ENCODE measurements at places on chromosomes 6 and 20. TPM values are rescaled to one million over a fixed set of nuclear protein-coding genes. Genes with fewer than 3 reads are reported as not detected.

GRCh38 chr6:169365567-169366257 is 112.1 kb upstream of the THBS2 start:
- DNase-seq, result no peak

C6orf52 gene
- not detected for total RNA-seq

TSHZ2 gene
- 6.9 TPM for total RNA-seq

DNA sequence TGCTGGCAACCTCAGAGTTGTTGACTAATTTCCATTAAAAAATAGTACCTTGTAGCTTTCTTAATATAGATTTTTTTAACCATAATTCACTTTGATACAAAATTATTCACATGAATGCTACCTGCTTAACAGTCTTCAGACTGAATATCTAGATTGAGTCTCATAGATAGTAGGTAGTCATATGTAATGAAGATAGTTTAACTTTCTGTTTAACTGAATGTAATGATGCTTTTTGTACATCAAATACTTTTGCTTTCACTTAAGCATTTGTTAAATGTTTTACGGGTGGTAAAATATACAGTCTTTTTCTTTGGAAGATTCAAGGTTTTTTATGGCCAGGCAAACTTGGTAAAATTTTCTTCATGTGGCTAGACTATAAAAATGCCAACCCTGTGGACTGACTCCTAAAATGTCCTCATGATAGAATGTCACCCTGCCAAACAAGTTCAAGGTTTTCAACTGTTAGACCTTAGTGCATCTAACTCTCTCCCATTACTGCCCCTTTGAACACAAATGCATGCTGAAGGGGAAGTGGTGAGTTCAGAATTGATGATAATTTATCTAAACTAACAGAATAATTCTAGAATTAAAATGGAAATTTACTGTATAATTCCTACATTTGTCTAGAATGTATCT is 16.4 kb downstream of the TBPL1 start:
- no peak for DNase-seq

DNA sequence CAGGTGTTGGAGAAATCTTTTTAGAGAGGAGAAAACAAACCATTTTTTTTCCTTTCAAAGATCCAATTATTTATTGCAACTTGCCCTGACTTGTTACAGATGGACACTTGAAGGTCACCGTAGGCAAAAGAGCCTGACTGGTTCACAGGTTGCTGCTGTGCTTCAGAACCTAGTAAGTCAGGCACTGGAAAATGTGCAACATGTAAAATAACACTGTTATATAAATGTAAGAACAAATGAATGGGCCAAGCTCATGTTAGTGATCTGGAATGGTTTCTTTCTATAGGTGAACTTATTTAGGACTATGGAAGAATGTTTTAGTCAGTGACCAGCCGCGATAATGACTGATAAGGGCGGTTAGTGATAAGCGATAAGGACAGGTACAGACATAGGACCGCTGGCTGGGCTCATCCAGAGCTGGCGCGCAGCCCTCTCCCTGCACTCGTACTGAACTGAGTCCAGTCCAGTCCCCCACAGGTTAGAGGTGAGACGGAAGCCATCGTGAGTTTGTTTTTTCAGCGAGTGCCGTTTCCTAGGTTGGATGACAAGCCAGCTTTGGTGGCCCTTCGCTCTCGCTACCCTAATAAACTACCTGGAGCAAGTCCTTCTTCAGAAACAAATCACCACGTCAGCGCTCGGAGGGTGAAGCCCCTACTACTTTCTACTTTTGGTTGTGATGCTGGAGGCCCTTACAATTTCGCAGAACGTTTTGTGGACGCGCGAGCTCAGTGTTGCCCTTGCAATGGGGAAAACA is 94.4 kb upstream of the PRDM1 start:
- no peak for DNase-seq

LGSN gene
- total RNA-seq, result not detected

DNA sequence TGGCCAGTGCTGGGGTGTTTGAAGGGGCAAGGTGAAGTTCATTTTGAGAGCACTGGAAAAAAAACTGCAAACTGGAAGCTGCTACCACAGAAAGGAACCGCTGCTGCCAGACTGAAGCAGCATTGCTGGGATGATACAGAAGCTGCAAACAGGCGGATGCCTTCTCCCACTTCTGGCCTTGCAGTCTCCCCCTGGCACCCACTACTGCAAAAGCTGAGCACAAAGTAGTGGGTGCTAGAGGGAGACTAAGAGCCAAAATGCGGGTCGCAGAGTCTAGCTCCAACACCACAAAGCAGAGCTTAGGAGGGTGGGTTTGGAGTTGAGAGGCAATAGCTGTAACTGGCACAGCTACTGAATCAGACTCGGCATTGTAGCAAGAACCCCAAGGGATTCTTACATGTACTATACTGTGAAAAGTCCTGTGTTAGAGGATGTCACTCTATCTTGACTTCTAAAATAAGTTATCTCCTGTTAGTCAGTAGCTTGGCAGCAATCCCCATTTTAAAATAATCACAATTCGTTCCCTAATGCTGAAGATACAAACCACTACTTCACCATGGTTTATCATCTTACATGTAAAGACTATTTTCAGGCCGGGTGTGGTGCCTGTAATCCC is 44.0 kb upstream of the COL21A1 start:
- peak; percentile 55 for DNase-seq

SEMG1 gene
- not detected for total RNA-seq

GRCh38 chr6:169045486-169045885 is 208.2 kb downstream of the THBS2 start:
- peak; percentile 61 for DNase-seq

RPP21 gene
- total RNA-seq, result 25.1 TPM

PPIL6 gene
- total RNA-seq, result 0.65 TPM

- no peak for DNase-seq
Observed at GRCh38 chr20:22576273-22576672, 8.1 kb downstream of the FOXA2 start.

BNIP5 gene
- not detected for total RNA-seq

BPIFA1 gene
- not detected for total RNA-seq

PREX1 gene
- total RNA-seq, result 3.5 TPM

NR2E1 gene
- total RNA-seq, result not detected
